ENCODE measurements at places on chromosomes 12 and 14.

DNA sequence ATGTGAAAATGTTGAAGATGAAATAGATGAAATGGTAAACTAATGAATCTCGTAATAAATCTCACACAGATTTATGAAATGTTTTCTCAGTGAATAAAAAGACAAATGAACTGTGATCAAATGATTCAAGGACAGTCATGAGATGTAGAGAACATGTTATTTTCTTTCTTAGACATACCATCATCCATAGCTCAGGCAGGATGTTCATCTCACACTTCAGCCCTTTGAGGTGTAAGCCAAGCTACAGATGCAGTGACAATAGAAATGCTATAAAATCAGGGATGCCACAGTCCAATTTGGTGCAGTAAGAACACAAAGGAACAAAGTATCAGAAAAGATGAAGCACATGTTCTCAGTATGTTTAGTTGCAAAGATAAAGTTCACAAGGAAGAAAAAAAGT, 242.7 kb upstream of the KRR1 start:
- no peak for DNase-seq

DNA sequence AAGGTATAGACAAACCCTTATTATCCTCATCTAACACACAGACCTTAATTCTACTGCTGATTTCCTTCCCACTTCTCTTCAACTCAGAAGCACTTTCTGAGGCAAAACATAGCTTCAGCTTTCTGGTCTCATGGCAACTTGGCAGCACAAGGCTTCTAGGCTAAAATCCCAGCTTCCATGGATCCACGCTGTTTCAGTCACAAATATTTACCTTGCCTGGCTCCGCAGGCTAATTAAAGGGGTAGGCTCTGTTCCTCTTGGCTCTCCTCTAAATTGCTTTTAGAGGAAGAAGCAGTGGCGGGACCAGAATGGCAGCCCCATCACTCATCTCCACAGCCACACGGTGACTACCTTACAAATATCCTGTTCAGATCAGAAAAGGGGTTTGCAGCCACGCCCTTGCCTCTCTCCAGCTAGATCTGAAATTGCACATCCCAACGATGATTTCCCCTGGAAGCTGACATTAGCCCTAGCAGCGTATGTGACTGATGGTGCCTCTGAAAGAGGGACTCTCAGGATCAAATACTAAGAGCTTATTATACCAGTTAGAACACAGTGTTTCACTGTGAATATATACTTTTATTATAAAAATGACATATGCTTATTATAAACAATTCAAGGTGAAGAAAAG, 221.5 kb upstream of the NUDT4 start:
- DNase-seq: no peak

- DNase-seq: no peak
These were observed 131.4 kb upstream of the CNTN1 start for GRCh38 chr12:40560848-40561247.

- no peak for DNase-seq
These were observed 583 bp upstream of the LEMD3 start for GRCh38 chr12:65168681-65169319.

Measured in mesenchymal stem cell (in vitro differentiated cells and primary cell).